ENCODE measurements at places on chromosomes 3 and 15.

DNA sequence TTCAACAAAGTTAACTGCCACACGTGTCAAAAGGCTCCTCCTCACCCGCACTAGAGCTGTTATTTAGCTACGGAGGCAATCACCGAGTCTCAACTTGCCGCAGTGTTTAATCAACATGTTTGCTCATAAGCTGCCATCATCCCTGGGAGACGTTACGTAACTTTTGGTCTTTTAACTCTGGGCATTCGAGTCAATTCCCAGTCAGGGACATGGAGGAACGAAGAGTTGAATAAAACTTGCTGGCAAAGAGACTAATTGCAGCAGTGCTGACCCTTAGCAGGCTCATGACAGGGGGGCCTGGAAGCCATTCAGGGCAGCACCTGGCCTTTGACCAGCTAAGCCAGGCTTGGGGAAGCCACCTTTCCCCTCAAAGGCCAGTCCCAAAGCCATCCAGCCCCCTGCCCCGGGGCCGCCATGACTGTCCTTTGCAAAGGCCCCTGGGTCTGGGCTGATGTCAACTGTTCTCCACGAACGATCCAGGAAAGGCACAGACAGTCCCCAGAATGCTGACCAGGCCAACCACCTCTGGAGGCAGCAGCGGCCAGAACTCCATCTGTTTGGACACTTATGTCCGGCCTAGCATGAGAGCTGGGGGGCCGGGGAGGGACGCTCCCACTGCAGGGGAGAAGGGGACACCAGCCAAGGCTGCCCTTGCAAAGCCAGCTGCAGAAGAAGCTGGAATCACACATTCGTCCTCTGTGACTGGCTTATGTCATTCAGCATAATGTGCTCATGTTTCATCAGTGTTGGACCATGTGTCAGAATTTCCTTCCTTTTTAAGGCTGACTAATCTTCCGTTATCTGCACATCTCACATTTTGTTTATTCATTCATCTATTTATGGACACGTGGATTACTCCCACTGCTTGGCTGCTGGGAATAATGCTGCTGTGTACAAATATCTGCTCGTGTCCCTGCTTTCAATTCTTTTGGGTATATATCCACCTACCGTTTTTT, 43.7 kb downstream of the PCSK6 start:
- peak; percentile 71 for DNase-seq

DNA sequence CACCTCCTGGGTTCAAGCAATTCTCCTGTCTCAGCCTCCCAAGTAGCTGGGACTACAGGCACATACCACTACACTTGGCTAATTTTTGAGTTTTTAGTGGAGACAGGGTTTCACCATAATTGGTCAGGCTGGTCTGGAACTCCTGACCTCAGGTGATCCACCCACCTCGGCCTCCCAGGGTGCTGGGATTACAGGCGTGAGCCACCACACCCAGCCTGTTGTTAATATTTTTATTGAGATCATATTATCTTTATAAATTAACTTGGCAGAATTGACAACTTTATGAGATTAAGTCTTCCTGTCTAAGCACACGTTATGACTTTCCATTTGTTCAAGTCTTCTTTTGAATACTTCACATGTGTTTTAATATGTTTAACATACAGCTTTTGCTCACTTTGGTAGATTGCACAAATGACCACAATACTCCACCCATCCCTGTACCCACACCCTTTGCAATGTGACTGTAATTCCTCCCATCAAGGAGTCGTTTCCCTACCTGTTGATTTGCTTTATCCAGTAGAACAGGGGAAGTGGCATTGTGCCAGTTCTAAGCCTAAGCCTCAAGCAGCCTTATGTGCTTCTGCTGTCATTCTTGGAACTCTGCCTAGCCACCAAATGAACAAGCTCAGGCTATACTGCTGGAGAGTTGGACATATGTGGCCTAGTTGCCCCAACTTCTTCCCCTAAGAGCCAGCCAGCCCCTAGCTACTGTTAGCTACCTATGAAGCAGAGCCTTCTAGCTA, 8.2 kb downstream of the XYLB start:
- peak; percentile 66 for DNase-seq

GRCh38 chr3:139586420-139587017, 47.0 kb upstream of the RBP1 start:
- DNase-seq = no peak

DNA sequence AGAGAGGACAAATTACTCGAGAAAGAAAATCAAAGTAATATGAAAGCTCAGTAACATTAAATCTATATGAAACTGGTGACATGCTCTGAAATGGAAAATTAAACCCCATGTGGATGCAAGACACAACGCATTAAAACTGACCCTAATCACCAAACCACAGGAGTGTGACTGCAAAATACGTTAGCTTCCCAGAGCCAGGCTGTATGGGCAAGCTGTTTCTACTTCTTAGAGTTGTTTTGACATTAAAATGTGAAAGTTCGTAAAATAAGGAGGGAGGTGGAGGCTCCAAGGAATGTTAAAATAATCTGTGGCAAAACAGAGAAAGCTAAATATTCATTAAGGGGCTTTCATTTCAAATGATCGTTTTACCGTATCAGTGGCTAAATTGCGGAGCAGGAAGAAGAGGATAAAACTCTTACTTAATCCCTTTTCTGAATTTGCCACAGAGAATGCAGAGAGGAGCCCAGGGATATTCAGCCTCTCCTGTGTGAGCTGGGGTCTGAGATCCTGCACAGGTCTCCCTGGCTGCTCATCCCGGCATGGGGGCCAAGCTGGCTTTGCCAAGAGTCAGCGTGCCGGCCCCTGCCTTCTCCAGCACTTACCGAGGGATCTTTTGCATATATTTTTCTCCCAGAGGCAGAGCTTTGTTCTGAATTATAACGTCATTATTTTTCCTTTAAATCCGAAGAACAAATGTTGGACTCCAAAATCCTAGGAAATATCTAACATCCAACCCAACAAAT, 239.8 kb upstream of the THBS1 start:
- no peak for DNase-seq

- DNase-seq = no peak
Measured at GRCh38 chr3:78825118-78825857, 942.5 kb downstream of the ROBO1 start.

GRCh38 chr3:160199108-160199507, 26.1 kb upstream of the C3orf80 start:
- no peak for DNase-seq

Measured in fibroblast of skin of right quadriceps (primary cell).